EL (cell line): ENCODE measurements at places on chromosomes 7 and 10.
A peak's percentile ranks its signal among the peaks of the same experiment; 100 is the strongest.

GRCh38 chr10:71077796-71078453 lies 134.4 kb upstream of the UNC5B start:
- no peak for DNase-seq

GRCh38 chr10:94129393-94130130 lies 135.8 kb downstream of the PLCE1 start:
- DNase-seq = peak; percentile 69

GRCh38 chr10:46020344-46020657 lies 10.1 kb downstream of the NCOA4 start:
- DNase-seq = no peak

DNA sequence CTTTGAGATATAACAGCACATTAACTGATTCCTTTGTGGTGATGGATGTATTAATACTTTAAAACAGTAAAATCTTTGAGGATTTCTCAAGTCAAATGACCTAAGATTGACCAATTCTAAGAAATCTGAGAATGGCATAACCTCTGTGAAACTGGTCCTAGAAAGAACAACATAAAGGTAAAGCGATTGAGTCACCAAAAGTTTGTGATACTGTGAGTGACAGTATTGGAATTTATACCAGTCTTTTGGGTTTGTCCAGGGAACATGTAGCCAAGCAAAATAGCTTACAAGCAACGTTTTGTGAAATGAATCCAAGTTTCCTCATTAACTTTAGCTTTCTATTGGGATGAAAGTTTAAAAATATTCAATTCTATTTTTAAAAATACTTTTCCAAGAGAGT lies 157.4 kb upstream of the TMEM196 start:
- DNase-seq = no peak
